Left forelimb (tissue), 1 donor: ENCODE measurements at places on chromosomes 5 and 9.

DNA sequence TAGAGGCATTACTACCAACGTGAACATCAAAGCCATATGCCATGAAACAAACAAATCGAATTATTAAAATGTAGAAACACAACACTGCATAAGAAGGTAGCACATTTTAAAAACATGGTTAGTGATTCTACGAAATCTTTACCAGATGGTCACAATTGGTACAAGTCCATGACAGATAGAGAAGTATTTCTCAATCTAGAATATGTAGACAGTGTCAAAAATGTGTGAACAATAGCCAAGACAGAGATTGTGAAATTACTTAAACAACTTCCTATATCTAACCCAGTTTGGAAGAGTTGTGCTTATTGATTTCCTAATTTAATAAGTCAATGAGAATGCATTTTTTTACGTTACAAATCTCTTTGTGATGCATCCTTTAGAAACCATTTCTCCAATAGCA, 1121.6 kb downstream of the MAT2B start:
- no peak for DNase-seq

- DNase-seq: no peak
Measured at GRCh38 chr9:76359365-76359764, 34.9 kb downstream of the RFK start.

DNA sequence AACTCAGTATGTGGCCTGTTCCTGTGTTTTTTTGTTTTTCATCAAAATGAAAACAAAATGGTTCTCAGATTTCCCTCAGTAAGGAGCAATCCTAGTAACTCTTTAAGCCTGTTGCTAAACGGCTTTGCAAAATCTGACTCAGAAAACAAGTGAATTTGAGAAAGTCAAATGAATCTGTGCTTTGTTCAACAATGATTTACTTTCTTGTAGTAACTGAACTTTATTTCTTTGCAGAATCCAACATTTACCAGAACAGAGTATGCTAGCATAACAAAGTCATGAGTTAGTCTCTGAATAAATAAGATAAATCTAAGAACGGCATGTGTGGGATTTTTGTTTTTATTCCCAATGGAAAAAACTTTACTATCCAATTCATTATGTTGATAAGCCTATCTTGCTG, 93.8 kb downstream of the OXCT1 start:
- no peak for DNase-seq

GRCh38 chr5:40770764-40771163, 15.0 kb upstream of the TTC33 start:
- DNase-seq: no peak

GRCh38 chr5:73137563-73138530, 17.5 kb downstream of the TMEM171 start:
- peak; percentile 22 for DNase-seq

DNA sequence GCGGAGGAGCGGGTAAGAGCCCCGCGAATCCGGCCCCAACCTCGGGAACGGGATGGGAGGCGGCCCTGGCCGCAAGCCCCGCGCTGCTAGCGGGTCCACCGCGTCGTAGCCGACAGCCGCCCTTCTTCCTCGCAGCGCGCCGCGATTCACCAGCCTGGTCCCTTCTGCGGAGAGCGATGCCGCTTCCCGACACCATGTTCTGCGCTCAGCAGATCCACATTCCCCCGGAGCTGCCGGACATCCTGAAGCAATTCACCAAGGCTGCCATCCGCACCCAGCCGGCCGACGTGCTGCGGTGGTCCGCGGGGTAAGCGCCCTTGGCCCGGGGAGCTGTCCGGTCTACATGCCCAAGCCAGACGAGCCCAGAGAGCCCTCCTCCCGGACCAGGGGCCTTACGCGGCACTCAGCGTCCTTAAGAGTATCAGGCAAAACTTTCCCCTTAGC, 335 bp downstream of the ROPN1L start:
- DNase-seq: no peak

GRCh38 chr5:100647461-100648230, 112.5 kb downstream of the FAM174A start:
- DNase-seq: no peak

DNA sequence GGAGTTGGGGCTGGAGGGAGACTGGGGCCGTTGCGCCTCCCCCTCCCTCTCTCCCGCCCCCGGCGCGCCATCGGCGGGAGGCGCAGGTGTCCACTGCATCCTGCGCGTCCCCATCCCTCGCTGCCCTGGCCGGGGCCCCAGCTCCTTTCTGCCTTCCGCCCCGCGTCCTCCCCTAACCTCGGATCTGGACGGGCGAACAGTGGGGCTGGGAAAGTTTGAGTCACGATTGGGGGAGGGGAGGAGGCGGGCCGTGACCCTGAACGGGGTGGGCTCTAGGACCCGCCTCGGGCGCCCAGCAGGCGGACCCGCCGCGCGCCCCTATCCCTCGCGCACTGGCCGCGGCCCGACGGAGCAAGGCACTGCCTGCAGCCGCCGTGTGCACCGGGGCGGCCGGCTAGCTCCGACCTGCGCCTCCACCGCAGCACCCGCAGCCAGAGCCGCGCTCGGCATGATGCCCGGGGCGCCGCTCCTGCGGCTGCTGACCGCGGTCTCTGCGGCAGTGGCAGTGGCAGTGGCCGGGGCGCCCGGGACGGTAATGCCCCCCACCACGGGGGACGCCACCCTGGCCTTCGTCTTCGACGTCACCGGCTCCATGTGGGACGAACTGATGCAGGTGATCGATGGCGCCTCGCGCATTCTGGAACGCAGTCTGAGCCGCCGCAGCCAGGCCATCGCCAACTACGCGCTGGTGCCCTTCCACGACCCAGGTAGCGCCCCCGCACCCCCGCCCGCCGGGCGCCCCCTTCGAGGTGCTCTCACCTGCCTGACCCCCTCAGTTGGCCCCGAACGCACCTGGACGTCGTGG, at the start of gene HMCN2:
TSS of gene HMCN2 (plus strand) at position 330 of the 805 bp plus-strand sequence. CDS start at position 449, 119 bp downstream.
- no peak for DNase-seq

GRCh38 chr9:1580215-1580614, 434.9 kb upstream of the SMARCA2 start:
- DNase-seq: no peak

DNA sequence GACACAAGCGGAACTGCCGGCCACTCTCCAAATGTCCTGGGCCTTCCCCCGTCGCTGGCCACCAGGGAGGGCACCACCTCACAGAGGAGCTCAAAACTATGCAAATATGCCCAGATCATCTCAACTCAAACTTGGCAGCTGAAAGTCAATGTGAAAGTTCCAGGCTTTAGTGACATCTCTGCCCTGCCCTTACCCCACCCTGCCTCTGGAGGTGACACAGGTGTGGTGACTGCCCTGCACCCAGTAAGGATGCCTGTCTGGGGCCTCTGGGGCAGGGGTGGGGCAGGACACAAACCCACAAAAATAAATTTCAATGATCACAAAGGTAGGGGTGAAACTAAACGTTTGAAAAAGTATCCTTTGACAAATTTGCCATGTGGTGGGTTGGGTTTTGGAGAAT, 213.4 kb downstream of the HSPA4 start:
- no peak for DNase-seq

DNA sequence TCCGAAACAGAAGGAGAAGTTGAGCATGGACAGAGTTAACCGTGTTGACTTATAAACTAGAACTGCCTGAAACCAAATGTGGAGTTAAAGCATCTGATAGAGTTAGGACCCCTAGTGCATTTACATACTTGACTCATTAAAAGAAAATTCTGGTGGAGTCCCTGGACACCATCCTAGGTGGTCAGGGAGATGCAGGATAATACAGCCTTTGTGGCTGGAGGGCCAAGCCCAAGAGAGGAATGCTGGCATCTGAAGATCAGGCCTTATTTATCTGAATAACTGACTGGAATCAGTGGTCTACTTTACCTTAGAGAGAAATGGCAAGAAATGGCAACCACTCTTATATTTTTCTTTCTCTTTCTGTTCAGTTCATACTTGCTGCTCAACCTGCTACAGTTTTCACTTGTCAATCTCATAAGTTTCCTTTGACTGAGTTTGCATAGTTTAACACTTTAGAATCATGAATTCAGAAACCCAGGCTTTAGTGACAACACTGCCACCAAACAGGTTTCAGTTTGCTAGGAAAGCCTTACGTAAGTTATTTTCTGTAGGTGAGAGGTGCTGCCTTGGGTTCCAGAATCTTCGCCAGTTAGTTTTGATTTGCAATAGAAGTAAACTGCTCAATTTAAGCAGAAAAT, 10.2 kb downstream of the CMYA5 start:
- DNase-seq: no peak

DNA sequence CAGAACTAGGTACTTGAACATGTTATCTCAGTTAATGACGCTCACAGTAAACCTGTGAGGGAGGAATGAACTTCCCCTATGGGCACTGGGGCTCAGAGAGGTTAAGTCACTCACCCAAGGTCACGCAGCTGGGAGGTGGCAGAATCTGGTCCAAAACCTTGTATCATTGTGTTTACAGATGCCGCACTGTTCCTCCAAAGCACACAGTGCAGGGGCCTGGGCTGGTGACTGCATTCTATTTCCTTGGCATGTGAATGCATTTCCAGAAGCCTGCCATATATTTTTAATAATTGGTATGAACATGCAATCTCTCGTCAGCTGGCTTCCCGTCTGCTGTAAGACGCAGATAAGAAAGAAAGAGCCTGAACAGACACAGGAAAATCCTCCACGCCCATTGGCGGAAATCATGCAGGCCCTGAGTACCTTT, 77.0 kb upstream of the TBC1D2 start:
- DNase-seq: no peak

GRCh38 chr9:130219661-130220096, 45.9 kb upstream of the HMCN2 start:
- DNase-seq: no peak

- DNase-seq: no peak
Measured at GRCh38 chr9:105405514-105406131, 42.2 kb upstream of the FSD1L start.

- no peak for DNase-seq
Measured at GRCh38 chr5:76404223-76405211, 1.4 kb downstream of the IQGAP2 start.

DNA sequence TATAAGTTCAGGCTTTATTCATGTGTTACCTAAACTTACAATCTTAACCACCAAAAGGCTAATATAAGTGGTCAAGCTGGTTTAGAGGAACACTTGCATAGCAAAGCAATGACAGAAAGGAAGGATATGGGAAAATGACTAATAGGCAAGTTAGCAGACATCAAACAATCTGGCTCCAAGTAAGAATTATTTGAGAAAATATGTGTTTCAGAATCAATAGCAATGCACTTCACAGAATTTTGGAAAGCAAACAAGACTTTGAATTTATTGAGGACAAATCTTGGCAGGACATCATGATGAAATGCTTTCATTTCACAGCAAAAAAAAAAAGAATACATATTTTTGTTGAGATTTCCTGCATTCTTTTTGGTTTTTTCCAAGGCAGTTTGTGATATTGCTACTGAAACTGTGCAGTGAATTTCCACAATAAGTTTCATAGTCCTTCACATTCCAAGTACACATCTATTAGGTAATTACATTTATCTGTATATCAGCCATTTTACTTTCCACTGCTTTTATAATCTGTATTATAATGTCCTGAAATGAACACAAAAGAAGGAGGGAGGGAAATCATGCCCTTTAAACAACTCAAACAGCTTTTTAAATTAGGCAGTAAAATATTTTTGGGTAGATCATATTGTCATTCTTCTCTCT, 417.9 kb downstream of the NR2F1-AS1 start:
- DNase-seq: no peak

DNA sequence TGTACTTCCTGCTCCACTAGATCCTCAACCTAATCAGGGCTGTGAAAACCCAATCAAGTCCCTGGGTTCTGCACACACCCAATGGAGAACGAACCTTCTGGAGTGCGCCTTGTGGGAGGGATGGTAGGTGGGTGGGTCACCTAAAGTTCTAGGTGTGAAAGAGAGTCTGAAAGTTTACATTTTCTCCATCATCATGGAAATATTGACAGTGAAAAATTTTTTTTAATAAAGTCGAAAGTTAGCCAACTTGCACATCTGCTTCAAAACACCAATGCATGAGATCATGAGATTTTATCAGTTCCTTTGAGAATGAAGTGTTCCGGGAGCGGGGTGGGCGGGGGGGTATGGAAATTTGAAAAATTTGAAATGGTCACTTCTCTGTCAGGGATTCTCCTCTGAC, 21.7 kb downstream of the TAF11L14 start:
- no peak for DNase-seq

DNA sequence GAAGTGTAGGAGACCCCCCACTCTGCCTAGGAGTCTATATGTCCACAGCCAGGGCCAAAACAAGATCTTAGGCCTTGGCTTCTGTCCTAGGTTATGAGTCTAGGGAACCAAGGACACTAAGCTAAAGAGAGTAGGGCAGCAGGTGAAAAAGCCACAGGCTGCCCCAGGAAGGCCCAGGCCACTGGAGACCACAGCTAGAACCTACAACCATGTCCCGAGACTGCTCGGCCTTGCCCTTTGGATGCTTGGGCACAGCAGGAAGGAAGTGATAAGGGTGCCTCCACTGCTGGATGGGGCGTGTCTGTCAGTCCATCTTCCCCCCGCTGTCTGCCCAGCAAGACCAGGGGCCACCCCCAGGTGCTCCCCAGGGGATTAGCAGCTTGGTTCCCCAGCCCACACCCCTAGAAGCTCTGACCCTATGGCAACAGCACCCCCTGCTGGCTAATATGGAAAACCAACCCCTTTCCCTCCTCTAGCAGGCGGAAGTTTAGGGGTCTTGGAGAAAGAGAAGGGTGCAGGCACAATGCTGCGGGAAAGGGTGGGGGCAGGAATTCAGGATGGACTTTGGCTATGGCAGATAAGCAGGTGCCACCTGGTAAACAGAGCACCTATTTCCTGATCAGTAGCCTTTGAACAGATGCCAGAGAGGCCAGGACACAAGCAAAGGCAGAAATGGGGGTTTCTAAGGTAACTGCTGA, 10.5 kb upstream of the IRF1 start:
- no peak for DNase-seq

- no peak for DNase-seq
Measured at GRCh38 chr9:71052287-71052686, 69.1 kb downstream of the TRPM3 start.

- DNase-seq: no peak
Measured at GRCh38 chr5:143472576-143472975, 69.1 kb upstream of the NR3C1 start.
